NCI-H1930 (cell line): ENCODE measurements at places on chromosomes 7 and 10.

DNA sequence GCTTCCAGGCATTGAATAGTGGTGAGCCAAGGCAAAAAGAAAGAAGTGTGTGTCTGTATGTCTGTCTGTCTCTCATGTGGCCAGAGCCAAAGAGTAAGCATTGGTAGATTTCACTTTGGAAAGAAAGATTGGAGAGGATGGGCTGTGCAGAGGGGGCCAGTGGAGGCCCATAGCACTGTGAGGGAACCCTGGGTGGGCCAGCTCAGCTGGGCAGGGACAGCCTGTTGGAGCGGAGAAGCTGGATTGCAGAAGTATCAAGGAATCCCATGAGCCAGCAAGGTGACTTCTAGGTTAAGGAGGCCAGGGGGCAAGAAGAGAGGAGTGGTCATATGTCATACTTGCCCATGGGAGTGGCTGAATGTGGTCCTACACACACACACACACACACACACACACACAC, 1.5 kb upstream of the GRID1 start:
- DNase-seq, result no peak

GRCh38 chr7:75854233-75854632, 24.6 kb upstream of the RHBDD2 start:
- no peak for DNase-seq

DNA sequence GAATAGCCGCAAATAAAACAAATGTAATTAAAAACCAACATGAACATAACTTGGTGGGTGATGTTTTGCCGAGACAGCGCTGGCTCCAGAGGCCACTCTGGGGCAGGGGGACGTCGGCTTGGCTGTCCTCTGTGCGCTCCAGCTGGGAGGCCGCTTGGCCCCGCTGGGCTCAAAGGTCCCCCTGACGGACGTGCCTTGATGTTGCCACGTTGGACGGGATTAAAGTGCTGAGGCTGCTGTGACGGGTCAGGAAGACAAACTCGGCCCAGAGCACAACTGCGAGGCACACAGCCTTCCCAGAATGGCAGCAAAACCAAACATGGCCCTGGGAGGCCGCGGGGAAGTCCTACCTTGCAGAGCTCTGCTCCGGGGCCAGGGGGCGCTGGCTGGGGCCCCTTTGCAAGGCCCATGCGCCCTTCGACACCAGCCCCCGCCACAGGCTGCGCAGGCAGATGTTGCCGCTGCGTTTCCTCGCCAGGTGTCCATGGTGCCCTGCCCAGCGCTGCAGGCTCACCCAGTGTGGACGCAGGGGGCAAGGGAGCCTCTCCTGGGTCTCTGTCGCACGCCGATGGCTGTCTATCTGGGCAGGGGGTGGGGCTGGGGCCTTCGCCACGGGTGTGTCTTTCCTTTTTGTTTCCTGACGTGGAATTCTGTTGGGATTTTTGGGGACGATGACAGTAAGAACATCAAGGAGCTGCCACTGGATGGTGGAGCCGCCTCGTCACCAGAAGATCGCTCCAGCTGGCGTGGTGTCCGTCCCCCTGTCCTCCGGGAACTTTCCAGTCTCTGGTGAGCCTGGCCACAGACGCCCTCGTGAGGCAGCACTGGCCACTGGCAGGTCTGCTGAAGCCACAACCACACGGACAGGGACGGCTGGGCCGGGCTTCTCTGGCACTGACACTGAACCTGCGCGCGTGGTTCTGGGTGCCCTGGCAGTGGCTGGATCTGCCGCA, 99.6 kb upstream of the DIP2C start:
- no peak for DNase-seq

GRCh38 chr7:13067036-13067435, 379.6 kb downstream of the ARL4A start:
- DNase-seq, result no peak
